ENCODE measurements at places on chromosomes 5 and 9. TPM values are rescaled to one million over a fixed set of nuclear protein-coding genes. Genes with fewer than 3 reads are reported as not detected.

OR2S2 gene
- total RNA-seq, result not detected

NLN gene
- total RNA-seq, result 25.8 TPM

WASHC1 gene
- total RNA-seq, result 2.9 TPM

LIFR gene
- 17.1 TPM for total RNA-seq

CEL gene
- total RNA-seq, result 0.58 TPM

FCN2 gene
- total RNA-seq, result not detected

IL3 gene
- not detected for total RNA-seq

MYORG gene
- 6.6 TPM for total RNA-seq

IFNA16 gene
- not detected for total RNA-seq

CFAP90 gene
- not detected for total RNA-seq

LRRC70 gene
- total RNA-seq, result not detected

HAND1 gene
- not detected for total RNA-seq

HTR1A gene
- total RNA-seq, result not detected

LMX1B gene
- 0.52 TPM for total RNA-seq

GADD45G gene
- not detected for total RNA-seq

SOX30 gene
- total RNA-seq, result 0.23 TPM

HAVCR1 gene
- 25.8 TPM for total RNA-seq

THBS4 gene
- 0.29 TPM for total RNA-seq

EGFL7 gene
- total RNA-seq, result 15.6 TPM

PCDHA1 gene
- total RNA-seq, result not detected

POU4F3 gene
- total RNA-seq, result 0.07 TPM

SLC23A1 gene
- not detected for total RNA-seq

CLIC3 gene
- 2.4 TPM for total RNA-seq

SLC22A4 gene
- total RNA-seq, result 0.75 TPM

HRCT1 gene
- total RNA-seq, result not detected

Data from epithelial cell of proximal tubule (primary cell).